ENCODE measurements at places on chromosomes 7 and 10.

DNA sequence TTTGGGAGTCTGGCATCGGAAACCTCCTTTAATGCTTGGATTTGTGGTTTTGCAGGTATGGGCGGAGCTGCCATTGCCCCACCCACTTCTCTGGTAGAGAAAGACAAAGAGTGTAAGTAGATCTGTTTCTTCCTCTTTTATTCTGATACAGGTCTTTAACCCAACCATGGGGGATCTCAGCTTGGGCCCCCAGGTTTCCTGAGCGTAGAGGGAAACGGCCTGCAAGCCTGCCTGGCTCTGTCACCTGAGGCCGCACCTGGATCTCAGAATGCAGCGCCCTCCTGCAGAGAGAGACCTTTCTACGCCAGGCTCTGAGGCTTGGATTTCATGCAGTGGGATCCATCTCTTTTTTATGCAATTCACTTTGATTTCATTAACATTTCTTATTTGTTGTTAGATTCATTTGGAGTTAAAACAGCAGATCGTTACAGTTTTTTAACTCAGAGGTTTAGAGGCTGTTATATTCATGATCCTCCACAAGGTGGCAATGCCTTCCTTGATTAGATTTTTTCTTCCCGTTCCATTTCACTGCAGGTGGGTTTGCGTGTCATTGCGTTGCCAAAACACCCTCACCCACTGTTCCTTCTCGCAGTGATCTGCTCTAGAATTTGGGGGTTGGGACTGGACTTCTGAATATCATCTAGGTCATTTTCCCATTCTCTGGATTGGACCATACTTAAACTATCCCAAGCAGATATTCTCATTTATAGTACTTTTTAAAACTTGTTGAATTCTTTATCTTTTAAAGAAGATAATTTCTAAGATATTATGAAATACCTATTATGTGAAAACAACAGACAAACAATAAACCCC is 20.0 kb downstream of the RBM17 start:
- DNase-seq: peak; percentile 68

DNA sequence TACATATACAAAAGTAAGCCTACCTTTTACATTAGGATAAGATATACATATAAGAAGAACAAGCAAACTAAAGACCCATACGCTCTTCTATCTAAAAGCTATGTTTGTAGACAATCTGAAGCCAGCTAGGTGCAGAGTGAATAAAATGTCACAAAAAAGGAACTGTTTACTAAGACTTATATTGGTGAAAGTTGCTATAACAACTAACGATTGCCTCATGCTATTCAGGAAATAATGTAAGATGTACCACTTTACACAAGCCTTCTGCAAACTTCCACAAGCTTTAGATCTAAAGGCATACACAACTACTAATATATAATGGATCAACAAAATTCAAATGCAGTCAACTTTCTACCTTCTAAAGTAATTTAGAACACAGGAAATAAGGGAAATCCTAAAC is 175.1 kb downstream of the SRPK2 start:
- no peak for DNase-seq

DNA sequence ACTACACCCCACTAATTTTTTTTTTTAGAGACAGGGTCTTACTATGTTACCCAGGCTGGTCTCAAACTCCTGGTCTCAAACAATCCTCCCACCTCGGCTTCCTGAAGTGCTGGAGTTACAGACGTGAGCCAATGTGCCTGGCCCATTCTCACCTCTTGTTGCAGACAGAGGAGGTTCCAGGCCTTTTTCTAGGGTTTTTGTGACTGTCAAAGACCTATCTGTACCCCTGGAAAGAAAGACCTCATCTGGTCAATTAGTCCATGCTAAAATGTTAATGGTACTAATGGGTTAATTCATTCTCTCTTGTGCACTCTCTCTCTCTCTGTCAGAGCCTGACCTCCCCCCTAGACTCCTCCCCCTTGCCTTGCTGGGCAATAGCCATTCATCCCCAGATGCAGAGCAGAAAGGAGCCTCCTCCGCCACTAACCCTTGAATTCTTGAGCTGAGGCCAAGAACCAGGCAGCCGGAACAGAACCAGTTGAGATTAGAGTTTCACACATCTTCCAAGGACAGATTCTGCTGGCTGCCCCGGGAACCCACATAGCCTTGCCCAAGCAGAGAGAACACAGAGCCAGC is 209.7 kb downstream of the SKIDA1 start:
- no peak for DNase-seq

DNA sequence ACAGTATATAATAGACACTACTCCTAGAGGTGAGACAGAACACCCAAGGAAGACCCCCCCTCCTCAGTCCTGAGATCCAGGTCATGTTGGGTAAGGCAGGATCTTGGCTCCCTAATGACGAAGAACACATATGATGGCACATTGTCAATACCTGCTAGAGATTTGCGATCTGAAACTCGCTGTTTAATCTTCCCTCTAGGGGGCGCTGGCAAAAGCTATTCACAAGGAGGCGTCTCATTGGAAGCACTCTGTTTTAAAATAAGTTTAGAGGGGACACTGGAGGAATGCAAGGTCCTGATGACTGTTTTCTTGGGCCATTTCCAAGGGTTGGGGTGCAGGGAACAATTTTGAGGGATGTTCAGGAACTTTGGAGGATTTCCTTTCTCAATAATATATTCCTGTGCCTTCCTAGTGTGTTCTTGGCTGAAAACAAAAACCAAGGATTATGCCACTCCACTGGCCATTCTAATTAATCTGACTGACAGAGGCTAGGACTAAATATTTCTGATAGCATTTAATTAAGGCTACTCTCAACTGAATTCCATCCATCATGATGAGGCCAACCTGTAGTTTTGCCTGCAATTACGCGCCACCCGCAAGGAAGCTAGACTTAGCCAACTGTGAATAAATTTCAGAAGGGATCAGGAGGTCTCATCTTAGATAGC is 1013.8 kb upstream of the MBL2 start:
- DNase-seq: peak; percentile 1

- no peak for DNase-seq
These were observed 456.4 kb upstream of the PFKP start for GRCh38 chr10:2610946-2611345.

DNA sequence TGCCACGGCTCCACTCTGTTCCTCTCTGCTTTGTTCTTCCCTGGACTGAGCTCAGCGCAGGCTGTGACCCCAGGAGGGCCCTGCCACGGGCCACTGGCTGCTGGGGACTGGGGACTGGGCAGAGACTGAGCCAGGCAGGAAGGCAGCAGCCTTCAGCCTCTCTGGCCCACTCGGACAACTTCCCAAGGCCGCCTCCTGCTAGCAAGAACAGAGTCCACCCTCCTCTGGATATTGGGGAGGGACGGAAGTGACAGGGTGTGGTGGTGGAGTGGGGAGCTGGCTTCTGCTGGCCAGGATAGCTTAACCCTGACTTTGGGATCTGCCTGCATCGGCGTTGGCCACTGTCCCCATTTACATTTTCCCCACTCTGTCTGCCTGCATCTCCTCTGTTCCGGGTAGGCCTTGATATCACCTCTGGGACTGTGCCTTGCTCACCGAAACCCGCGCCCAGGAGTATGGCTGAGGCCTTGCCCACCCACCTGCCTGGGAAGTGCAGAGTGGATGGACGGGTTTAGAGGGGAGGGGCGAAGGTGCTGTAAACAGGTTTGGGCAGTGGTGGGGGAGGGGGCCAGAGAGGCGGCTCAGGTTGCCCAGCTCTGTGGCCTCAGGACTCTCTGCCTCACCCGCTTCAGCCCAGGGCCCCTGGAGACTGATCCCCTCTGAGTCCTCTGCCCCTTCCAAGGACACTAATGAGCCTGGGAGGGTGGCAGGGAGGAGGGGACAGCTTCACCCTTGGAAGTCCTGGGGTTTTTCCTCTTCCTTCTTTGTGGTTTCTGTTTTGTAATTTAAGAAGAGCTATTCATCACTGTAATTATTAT is 1.2 kb downstream of the CLDN4 start:
- no peak for DNase-seq

GRCh38 chr10:89217057-89217990 is 10.2 kb upstream of the CH25H start:
- peak; percentile 70 for DNase-seq

GRCh38 chr7:93060025-93060424 is 57.8 kb downstream of the SAMD9 start:
- DNase-seq: no peak

- no peak for DNase-seq
These were observed 84.5 kb downstream of the SRPK2 start for GRCh38 chr7:105304040-105304895.

DNA sequence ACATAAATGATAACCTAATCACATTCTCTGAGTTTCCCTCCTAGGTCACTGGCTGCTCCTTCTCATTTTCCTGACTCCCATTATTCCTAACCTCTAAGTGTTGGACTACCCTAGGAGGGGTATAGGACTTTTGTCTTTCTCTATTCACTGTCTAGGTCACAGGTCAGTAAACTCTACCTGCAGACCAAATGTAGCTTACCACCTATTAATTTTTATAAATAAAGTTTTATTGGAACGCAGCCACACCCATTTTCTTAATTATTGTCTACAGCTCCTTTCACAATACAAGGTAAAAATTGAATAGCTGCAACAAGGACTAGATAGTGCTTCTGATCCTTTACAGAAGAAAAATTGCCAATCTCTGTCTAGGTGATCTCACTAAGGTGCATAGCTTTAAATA is 156.7 kb downstream of the IMMP2L start:
- DNase-seq: no peak

DNA sequence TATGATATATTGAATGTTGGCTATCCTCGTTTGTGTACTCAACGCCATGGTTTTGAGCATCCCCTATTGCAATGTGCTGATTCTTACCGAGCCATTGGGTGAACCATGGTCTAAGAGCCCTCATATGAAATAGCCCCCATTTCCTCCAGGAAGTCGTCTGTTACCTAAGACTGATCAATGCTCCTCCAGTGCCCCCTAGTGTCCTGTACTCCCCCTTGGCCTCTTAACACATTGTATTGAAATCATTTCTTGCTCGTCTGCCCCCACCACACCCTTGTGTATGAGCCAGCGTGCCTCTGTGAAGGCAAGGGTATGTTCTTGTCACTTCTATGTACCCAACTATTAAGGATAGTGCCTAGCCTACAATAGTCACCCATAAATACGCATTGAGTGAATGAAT is 11.2 kb upstream of the SLC35B4 start:
- DNase-seq: peak; percentile 84

DNA sequence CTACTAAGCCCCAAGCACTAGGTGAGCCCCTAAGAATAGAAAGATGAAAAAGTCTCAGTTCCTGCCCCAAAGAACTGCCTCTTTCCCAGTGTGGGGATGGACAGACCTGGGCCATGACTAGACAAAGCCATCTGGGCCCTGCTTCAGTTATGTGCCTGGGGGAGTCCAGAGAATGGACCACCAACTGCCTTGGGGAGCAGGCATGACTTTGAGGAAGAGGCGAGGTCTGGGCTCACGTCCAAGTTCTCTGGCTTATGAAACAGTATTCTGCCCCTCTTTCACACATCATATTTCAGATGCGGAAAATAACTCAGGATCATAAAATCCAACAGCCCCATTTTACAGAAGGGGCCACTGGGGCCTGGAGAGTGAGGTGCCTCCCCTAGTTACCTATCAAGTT is 80.3 kb downstream of the PLXNA4 start:
- no peak for DNase-seq

- DNase-seq: no peak
These were observed 163.6 kb downstream of the SUGCT start for GRCh38 chr7:40298421-40298820.

- no peak for DNase-seq
These were observed 14.6 kb upstream of the R3HCC1L start for GRCh38 chr10:98119891-98120290.

DNA sequence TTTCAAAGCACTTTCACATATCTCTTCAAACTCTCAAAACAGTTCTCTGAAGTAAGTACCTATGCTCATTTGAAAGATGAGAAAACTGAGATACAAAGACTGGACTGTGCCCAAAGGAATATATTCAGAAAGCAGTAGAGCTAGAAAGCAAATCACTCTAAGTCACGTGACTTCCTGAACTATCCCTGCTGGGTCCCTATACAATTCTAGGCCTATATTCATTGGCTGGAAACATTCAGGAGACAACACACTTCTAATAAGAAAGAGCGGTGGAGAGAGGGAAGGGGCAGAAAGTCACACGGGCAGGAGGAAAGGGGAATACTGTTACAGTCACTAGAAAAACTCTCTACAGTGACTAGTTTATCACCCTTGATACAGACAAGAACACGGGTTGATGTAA is 140.0 kb downstream of the CHCHD3 start:
- DNase-seq: no peak

DNA sequence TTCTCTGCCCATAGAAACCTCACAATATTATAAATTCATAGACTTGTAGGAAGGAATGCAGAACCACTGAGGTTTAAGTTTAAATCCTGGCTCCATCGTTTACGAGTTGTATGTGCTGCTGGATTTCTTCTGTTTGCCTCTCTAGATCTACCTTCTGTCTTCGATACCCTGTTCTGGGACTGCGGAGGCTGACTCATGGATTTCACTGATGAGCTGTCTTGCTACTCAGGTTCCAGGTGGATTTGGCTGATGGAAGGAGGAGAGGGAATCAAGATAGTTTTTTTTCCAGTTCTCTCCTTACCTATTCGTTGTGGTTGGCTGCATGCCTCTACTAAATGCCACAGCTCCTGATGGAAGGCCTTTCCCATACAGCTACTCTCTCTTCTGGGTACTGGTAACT is 375.8 kb downstream of the REEP3 start:
- no peak for DNase-seq

DNA sequence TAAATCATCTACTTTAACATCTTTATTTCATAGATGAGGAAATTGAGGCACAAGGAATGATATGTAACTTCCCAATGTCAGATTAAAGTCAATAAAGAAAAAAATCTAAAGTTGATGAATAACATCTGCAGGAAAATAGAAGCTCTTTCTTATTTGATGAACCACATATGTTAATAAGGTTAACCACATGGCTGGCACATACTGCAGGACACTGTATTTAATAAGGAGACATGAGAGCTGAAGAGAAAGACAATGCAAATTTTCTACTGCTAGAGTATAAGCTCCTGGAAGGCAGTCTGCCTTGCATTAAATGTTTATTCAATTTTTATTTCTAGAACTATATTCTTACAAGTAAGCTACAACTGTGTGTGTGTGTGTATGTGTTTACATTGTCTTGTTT is 4.4 kb downstream of the RAB11FIP2 start:
- no peak for DNase-seq

- peak; percentile 85 for DNase-seq
These were observed 20.3 kb upstream of the IGF2BP3 start for GRCh38 chr7:23490357-23491135.

GRCh38 chr7:43781726-43782607 is 23.5 kb downstream of the BLVRA start:
- DNase-seq: no peak

DNA sequence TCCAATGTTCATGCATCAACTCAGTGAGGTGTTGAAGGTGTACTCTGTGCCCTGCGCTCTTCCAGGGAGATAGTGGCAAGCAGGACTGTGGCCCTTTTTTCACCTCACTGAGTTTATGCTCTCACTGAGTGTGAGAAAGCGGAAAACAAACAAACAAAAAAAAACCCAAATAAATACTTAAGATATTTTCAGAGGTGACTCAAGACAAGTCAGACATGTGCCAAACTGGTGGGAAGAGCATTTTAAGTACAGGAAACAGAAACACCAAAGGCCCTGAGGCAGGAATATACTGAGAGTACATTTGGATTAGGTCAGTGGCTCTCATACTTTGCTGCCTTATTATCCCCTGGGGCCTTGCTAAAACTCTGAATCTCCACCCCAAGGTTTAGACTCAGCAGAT is 111.9 kb upstream of the IGFBP3 start:
- no peak for DNase-seq

GRCh38 chr10:96257944-96258343 is 13.4 kb downstream of the BLNK start:
- no peak for DNase-seq

- DNase-seq: no peak
These were observed 268.9 kb downstream of the SLC25A13 start for GRCh38 chr7:96052860-96053470.
